NCI-H1930 (cell line): ENCODE measurements at places on chromosomes 2 and 18.

- DNase-seq, result no peak
These were observed 117.1 kb upstream of the MYT1L start for GRCh38 chr2:2448178-2448577.

DNA sequence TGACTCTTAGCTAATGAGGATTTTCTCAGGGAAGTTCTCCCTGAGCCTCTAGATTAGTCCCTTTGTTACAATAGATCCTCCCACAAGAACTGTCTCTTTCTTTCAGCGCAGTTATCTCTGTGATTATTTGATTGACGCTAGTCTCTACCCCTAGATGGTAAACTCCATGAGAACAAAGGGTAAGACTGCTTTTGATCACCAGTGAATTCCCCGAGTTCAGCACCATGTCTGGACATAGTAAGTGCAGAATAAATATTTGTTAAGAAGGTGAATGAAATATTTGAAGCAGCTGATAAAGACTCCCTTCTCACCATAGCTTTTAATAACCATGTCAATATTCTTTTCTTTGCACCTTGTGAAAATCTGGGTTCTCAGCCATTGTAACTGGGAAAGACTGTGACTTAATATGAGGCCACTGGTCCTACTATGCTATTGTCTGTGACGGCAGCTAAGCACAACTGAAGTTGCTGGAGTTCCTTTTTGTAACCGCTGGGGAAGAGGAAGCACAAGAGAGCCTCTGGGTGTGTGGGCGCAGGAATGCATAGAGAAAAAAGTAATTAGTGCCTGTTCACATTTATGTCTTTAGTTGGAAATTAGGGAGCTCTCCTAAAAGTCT is 214.7 kb downstream of the TGIF1 start:
- DNase-seq, result no peak

DNA sequence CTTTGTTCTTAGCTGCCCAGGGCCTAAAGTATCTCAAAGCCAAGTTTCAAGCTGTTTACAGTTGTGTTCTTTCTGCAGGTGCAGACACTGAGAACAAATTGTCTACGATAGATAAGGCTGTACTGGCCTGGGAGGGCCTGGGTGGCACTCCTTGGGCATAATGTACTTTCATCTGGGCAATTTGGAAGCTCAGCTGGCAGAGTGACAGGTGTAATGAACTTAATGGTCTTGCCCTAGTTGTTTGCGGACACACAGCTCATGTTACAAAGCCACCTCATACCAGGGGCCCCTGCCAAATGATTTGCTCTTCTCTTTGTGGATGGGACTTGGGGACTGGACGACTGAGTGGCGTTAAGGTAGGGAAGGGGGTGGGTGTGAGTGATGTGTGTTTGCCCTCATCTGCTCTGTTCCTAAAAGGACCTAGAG is 4.3 kb downstream of the LDLRAD4 start:
- no peak for DNase-seq

GRCh38 chr2:44566059-44566458 is 204.3 kb downstream of the CAMKMT start:
- DNase-seq, result no peak

DNA sequence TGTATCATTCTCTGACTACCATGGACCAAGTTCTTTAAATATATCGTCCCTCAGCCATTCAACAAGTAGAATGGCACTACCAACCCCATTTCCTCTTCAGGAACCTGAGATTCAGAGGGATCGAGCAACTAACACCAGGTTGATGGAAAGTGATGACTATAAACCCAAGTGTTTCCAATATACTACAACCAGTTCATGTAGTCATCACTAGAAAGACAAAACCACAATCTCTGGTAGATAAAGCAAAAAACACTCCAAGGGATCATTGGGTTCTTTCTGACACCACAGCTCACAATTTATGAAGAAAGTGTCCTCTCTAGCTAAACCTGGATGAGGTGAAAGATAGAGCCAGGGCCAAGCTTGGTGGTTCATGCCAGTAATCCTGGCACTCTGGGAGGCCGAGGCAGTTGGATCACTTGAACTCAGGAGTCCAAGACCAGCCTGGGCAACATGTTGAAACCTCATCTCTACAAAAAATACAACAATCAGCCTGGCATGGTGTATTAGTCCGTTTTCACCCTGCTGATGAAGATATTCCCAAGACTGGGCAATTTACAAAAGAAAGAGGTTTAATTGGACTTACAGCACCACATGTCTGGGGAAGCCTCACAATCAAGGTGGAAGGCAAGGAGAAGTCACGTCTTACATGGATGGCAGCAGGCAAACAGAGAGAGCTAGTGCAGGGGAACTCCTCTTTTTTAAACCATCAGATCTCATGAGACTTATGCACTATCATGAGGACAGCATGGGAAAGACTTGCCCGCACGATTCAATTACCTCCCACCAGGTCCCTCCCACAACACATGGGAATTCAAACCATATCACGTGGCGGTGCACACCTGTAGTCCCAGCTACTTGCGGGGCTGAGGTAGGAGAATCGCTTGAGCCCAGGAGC is 2.2 kb downstream of the CD226 start:
- no peak for DNase-seq

DNA sequence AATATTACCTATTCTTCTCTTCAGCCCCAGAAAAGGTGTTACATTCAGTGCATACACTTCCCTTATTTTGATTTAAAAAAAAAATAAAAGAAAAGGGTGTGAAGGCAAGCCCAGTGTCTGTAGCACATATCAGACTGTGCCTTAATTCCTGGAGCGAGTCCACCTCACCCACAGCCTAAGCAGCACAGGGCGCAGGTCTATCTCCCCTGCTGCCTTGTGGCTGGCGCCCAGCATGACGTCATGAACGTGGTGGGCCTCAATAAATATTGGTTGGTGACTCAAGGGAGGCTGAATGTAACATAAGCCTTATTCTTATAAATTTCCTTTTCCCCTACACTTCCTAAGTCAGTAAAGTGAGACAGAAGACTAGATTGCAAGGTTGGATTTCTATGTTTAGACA is 26.4 kb downstream of the ST3GAL5 start:
- no peak for DNase-seq

DNA sequence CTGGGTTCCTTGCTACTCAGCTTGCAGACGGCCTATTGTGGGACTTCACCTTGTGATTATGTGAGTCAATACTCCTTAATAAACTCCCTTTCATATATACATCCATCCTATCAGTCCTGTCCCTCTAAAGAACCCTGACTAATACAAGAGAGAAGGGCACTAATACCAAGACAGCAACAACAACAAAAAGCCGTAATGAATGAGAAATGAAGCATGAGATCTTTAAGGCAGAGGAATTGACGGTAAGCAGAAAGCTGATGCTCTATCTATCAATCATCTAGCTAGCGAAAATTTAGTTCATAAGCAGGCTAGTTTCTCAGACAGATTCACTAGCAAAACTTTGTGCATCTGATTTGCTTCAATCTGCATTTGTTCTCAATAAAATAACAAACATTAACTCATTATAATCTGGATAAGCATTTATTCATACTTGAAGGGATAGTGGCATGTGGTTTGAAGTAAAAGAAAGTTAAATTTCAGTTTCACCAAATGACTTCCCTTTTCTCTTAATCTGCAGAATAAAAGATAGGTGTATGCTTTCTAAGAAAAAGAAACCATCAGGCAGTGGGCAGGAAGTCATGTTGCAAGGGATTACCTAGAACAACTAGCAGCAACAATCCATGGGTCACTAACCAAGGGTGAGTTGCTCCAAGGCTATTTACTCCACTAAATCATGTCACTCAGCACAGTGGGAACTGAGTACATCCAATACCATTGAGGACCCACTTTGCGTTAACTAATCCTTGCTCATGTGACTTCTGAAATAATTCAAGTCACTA is 376.5 kb downstream of the TMEM182 start:
- DNase-seq, result no peak

DNA sequence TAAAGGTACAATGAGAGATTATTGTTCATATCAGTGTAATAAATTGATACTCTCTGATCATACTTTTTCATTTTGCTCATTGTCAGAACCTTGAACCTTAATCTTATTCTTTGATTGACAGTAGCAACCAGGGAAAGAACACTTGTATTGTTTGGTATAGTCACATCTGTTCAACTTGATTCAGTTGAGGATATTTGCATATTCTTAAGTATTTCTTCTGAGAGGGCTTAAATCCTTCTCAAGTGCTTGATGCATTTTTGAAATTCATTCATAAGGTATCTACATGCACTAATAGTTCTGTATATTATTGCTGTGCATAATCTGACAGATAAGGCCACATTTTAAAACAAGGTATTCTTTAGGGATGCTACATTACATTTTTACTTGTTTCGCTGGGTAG is 118.9 kb downstream of the EHBP1 start:
- no peak for DNase-seq

- DNase-seq, result no peak
These were observed 108.5 kb downstream of the CABLES1 start for GRCh38 chr18:23243816-23244215.

- peak; percentile 23 for DNase-seq
These were observed 100.9 kb downstream of the ARL4C start for GRCh38 chr2:234395891-234396420.

DNA sequence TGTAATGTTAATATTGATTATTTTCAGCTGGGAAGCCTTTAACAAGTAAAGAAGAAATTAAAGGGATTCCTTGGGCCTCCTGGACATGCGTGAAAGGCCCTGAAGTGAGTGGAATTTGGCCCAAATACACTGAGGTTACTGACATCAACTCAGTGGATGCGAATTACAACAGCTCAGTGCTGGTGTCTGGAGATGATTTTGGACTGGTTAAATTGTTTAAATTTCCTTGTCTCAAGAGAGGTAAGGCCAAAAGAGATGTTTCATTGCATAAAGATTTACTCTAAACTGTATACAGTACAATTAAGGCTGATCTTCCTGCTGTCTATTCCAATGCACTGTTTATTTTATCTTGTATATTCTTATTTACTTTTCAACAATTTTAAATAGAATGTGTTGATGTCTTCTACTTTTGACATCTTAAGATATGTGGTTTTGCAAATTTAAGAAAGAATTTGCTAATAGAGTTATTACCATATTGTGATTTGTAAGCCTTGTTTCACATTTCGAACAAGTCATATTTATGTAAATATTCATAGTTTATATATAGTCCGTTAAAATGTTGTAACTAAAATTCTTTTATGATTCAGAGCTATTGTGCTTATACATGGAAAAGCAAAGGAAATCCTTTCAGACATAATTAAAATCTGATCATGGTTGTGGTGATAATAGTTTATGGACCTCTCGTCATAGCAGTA is 130.3 kb downstream of the EML6 start:
- no peak for DNase-seq

- no peak for DNase-seq
These were observed 137.5 kb downstream of the FMNL2 start for GRCh38 chr2:152472481-152472887.

- DNase-seq, result no peak
These were observed 23.4 kb downstream of the NRP2 start for GRCh38 chr2:205705511-205706349.

DNA sequence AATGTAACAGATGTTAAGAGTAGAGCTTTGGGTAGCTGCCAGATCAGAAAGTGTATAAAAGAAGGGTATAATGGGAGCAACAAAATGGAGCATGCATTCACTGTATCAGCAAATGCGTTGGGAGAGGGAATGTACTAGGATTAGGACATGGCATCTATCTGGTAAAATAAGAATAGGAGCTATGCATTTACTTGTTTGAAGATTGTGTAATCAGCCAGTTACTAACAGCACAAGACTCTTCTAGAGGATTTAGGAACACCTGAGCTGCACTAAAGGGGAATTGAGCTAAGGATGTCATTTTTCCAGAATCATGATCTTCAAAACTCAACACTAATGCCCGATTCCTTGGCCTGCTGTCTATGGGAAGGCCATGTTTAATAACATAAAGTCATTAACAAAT is 394.2 kb upstream of the TNP1 start:
- DNase-seq, result no peak

DNA sequence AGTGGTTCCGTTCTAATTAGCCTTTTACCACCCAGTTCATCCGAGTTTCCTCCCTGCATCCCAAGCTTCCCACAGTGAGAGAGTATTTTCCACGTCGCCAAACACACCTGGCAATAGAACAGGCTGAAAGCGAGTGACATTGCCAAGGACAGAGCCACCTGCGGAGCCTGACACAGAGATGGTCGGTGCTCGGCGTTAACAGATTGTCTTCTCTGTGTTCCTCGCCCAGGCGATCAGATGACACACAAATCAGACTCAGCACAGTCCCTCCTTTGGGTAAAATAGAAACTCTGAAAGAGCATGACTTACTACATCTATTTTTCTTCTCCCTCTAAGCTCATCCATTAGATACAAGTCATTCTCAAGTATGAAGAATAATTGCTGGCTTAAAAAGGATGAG is 107.7 kb downstream of the CD226 start:
- DNase-seq, result no peak

DNA sequence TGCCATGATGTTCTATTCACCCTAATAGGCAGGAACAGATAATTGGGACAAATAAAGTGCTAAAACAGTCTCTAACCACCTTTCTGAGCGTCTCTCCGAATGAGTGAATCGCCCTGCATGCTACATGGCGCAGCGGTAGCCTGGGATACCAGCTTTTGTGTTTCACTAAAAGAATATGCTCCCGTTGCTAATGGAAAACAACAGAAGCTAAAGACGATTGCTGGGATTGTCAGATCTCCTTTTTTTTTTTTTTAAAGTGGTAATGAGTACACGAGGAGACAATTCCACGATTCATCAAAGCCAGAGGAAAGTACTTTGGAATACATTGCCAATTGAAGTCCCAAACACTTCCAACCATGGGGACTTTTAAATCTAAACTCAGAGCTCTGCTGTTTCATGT is 1815.3 kb upstream of the CELF4 start:
- DNase-seq, result peak; percentile 80

DNA sequence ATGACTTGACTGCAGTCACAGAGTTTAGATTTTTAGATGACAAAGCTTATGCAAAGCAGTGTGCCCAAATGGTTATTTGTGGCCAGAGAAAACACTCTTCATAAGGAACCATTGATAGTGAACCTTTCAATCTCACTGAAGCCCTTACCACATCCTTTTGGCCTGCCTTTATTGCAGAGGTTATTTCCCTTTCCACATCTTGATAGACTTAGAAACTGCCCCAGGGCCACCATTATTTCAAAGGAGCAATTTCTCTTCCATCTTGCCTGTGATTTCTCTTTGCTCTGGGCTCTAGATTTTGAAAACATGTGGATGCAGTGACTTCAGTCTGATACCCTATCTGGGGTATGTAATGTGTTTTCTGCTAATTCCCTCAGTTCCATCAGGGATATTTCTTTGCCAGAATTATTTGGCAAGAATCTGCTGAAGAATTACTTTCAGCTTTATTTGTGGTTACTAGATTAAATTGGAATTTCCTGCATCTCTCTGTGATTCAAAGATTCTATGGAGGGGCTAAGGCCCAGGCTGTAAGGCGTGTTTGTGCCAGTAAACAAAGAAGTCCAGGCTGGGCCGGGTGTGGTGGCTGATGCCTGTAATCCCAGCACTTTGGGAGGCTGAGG is 51.0 kb downstream of the MOGAT1 start:
- no peak for DNase-seq

DNA sequence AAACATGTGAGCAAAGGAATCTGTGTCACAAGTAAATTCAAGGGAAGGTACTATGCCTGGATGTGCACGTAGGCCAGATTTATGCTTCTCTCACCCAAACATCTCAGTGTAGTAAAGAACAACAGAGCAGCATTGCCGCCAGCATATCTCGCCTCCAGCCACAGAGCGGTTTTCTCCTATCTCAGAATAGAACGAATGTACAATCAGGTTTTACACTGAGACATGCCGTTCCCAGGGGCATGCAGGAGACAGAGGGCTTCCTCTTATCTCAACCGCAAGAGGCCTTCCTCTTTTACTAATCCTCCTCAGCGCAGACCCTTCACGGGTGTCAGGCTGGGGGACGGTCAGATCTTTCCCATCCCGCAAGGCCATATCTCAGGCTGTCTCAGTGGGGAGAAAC is 175.3 kb downstream of the RPIA start:
- DNase-seq, result no peak
